ENCODE measurements at places on chromosomes 12 and 14.
A peak's percentile ranks its signal among the peaks of the same experiment; 100 is the strongest.

DNA sequence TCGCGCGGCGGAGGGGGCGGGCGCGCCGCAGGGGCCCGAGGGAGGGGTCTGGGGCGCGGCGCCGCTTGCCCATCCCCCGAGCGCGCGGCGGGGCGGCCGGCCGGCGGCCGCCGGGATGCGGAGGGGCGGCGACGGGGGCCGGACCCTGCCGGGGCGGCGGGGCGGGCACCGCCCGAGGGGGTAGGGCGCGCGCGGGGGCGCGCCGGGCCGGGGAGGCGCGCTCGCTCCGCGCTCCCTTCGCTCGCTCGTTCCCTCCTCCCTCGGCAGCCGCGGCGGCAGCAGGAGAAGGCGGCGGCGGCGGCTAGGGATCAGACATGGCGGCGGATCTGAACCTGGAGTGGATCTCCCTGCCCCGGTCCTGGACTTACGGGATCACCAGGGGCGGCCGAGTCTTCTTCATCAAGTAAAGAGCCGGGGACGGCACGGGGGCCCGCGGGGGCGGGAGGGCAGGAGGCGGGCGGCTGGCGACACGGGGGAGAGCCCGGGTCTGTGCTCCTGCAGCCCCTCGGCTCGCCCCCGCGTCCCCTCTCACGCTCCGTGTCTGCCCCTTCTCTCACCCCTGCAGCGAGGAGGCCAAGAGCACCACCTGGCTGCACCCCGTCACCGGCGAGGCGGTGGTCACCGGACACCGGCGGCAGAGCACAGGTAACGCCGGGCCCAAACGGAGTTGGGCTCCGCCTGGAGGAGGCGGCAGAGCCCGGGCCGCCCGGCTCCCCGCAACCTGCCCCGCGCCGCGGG is at the start of gene PLEKHA5:
TSS of gene PLEKHA5 (plus strand) at position 248 of the 738 bp plus-strand sequence. CDS start at position 315, 67 bp downstream.
- peak; percentile 60 for DNase-seq

- no peak for DNase-seq
These were observed 116.9 kb upstream of the ATF1 start for GRCh38 chr12:50647031-50647430.

DNA sequence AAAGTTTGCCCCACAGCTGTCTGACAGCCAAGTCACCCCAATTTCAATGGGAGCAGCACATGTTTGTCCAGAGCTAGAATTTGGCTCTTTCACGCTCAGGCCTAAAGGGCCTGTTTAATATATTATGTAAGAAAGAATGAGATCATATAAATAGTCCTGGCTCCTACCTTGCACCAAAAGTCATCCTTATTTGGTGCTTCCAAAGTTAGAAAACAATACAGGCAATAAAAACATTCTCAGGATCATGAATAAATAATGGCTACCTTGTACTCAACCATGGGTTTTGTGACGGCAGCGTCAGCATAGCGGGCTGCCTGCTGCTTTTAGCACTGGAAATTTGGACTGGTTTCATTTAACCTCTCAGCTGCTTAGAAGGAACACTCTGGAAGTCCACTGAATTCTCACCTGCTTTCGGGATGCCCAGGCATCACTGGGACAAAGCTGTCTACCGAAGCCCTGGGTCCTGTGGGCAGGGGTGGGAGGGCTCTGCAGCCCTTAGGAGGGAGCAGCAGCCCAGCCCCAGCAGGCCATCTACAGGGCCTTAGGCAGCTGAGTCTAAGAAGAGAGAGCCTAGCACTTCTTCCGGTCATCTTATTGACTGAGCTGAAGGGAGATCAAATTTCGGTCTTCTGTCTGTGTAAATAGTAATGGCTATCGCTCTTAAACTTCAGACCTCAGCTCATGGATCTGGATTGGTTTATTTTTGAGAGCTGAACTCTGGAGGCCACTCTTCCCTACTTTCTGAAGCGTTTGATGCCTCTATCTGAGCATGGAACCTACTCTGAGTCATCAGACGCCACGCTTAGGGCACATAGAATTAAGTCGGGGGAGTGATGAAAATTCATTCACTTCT is 106.5 kb downstream of the SAMD4A start:
- DNase-seq = no peak

GRCh38 chr12:92488735-92489134 is 214.1 kb upstream of the PLEKHG7 start:
- DNase-seq = no peak

DNA sequence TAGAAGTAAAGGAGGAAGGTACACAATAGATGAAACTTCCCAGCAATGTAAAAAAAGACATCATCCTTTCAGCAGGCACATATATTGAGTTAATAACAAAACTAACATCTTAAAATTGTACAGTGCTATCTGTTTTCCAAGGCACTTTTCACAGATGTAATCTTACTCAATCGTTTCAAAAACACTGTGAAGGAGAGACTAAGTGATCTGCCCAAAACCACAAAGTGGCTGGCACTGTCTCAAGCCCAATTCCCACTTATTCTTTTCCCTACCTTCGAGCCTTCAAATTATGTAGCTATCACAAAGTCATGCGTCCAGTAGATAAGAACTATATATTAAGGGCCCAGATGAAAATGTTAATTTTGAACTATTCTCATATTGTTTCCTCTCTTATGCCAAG is 193.6 kb upstream of the RASSF8 start:
- no peak for DNase-seq

DNA sequence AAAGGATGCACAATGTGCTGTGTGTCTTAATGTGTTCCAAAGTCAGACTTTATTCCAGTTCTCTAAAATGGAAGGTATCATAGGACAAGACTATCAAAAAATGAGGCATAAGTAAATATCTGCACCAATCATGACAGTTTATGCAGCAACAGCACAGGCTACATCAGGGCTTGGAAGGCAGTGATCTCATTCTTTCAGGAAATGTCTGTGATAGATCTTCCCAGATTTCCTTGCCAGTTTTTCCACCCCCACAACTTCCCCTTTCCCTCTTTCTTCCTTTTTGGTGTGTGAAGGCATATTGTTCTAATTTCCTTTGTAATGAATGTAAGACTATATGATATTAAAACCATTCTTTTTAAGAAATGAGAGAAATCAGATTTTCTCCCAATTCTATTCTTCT is 326.7 kb downstream of the ATP23 start:
- DNase-seq = no peak

DNA sequence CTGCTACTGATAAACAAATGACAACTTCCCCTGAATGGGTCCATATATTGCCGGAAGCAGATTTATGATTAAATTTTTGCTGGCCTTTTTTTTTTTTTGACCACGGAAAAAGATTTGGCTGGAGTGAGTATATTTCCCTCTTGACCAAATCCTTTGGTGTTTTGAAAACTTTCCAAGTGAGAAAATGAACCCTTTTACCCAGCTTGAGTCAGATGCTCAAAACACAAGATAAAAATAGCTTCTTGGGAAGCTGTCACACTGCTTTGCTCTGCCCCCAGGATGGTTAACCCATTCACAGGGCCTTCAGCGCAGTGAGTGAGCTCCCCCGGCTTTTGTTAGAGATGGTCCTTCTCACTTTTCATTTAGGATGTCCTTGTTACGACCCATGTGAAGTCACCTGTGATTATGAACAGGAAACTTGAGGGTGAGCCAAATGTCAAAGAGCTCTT is 224.3 kb downstream of the PELI2 start:
- no peak for DNase-seq

DNA sequence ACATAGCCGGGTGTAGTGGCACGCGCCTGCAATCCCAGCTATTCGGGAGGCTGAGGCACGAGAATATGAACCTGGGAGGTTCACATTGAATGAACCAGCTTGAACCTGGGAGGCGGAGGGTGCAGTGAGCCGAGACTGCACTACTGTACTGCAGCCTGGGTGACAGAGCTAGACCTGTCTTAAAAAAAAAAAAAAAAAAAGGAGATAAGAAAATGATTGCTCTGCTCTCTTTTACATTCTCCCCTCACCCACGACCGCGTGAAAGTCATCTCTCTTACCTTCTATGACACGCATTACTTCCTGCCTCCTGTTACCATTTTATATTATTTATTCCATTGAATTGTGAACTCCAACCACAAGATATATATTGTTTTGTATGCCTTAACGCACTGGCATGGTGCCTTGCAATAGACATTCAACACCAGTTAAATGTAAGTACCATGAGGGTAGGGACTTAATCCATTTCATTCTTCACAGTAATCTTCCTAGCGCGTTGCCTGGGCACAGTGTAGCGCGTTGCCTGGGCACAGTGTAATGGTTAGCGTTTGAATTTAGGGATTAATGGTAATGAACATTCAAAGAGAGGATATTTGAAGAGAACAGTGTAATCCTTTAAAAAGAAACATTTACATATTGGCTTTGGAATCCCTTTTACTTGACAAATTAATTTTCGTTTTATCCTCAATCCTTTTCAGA is 2.7 kb downstream of the RAP1B start:
- peak; percentile 28 for DNase-seq

DNA sequence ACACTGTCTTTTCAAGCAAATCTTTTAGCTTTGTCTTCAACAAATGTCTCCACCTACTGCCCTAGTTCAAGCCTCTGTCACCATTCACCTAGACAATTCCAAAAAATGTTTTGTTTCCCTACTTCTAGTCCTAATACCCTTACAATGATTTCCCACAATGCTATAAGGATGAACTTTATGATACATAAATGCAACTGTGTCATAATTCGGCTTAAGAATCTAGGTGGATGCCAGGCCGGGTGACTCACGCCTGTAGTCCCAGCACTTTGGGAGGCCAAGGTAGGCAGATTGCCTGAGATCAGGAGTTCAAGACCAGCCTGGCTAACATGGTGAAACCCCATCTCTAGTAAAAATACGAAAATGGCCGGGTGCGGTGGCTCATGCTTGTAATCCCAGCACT is 20.7 kb upstream of the CREBL2 start:
- DNase-seq = no peak

GRCh38 chr14:37697489-37698121 is 102.2 kb downstream of the TTC6 start:
- DNase-seq = peak; percentile 71

DNA sequence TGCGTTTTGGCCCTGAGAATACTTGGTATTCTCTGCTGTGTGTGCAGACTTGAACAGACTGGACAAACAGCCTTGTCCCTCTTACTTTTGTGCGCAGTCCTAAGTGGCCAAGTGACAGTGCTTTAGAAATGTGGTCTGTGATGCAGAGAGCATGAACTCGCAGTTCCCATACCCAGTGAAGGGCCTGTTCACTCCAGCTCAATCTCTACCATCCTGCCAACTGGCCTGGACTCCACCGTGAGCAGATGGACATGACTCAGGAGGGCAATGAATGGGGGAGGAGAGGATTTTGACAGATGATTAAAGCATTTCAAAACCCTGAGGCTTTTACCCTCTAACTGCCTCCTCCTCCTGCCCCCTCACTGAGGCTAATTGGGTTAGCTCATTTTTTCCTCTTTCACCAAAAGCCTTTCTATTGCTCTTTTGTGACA is 62.5 kb upstream of the PYGL start:
- peak; percentile 32 for DNase-seq

DNA sequence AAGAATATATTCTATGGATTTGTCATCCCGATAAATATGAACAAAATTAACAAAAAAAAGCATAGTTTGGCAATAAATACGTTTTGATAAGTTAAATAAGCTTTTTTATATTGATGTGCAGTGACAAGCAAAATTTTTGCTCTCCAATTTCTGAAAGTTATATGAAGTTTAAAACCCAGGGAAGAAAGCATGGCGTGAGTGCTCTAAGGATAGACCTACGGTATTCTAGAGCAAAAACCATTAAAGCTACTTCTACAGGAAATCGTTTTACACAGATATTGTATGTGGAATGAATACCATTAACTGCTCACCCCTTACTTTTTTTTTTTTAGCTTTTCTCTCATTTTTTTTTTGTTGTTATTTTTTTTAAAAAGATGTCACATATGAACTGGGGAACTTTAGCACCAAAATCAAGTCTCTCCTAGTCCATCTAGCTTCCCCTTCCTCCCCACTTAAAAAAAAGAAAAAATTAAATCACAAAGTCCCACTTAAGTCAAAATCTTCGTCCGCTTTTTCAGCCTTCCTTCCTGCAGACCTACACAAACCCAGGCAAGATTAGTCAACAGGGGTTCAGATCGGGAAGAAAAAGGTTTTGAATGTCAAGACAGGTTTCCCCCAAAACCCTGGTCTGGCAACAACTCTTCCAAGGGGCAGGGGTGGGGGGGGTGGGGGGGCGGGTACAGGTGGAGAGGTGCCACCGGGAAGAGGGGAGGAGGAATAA is 4.4 kb downstream of the ZFP36L1 start:
- DNase-seq = peak; percentile 70

- no peak for DNase-seq
These were observed 1822.0 kb upstream of the SEL1L start for GRCh38 chr14:83355609-83356008.

DNA sequence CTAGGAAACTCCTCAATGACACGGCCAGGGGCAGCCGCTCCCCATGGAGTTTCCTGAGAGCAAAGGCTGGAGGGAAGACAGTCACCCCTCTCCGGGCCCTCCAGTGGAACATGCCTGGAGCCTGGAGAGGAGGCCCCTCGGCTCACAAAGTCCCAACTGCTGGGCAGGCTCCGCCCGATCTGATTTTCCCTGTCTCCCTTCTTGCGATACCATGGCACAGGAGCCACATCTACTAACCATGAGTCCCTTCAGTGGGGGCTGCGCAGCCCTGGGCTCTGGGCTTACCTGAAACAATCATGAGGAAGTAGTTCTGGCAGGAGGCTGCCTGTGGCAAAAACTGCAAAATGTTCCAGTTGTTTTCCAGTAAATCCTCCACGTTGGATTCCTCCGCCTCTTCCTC is 15.3 kb downstream of the P2RX2 start:
- no peak for DNase-seq

- DNase-seq = no peak
These were observed 2.3 kb downstream of the NRXN3 start for GRCh38 chr14:78172428-78172827.
